ENCODE measurements at places on chromosomes 3 and 15. TPM values are rescaled to one million over a fixed set of nuclear protein-coding genes. Genes with fewer than 3 reads are reported as not detected.

- DNase-seq = no peak
Observed at GRCh38 chr3:56302417-56302816, 165.8 kb downstream of the ERC2 start.

GRCh38 chr15:100147828-100148227 lies 193.9 kb downstream of the ADAMTS17 start:
- DNase-seq = no peak

RYR3 gene
- 1.6 TPM for polyA plus RNA-seq

- DNase-seq = no peak
Observed at GRCh38 chr3:65988411-65989180, 50.1 kb downstream of the MAGI1 start.

PTPN9 gene
- 21.0 TPM for polyA plus RNA-seq
